SW 1271 (cell line): ENCODE measurements at places on chromosomes 2 and 18.

DNA sequence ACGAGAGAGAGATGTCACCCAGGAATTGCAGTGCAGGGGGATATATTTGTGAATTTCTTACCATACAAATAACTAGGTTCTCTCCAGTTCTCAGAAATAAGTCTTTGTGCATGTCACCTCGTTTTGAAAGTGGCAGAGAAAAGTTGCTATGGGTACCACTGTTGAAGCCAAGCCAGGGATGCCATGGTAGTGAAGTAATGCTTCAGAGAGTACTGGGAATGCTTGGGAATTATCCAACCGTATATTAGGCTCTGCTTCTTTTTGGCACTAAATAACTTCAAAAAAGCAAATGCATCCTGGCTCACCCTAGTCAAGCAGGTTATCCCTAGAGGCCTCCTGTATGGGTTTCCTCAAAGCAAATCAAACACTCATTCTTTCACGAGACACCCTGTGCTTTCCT lies 50.7 kb upstream of the DDX18 start:
- no peak for DNase-seq

DNA sequence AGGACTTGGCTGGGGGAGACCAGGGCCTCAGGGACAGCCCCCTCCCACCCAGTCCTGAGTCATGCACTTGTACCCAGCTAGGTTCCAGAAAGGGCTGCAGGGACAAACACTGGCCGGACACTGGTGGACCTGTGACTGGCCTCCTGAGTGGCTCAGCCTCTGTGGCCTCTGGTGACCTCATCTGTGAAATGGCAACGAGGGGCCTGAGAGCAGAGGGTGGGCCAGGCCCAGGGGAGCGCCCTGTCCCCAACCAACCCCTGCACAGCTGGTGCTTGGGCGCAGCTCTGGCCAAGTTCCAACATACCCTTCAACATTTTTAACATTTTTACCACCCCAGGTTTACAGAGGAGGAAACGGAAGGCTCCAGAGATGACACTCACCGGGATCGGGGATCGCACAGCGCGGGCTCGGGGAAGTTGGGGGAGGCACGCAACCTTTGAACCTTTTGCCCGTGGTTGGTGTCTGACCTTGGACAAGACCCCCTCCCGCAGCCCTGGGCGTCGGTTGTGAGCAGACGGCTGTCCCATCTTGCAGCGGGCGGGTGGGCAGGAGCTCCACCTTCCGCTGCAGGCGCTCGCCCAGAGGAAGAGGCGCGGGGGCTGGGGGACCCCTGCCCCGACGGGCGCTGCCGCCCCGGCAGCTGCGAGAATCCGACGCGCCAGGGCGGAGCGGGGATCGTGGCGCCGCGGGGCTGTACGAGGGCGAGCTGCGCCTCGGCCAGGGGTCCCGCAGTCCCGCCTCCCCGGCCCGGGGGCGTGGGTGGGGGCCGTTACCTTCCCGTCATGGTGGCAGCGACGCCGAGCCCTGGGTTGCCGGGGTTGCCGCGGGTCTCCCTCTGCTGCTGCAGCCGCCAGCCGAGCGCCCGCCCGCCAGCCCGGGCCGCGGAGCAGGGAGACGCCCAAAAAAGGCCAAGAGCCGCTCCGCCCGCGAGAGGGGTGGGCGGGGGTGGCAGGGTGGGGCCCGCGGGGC lies 805 bp downstream of the LIMS2 start:
- no peak for DNase-seq

GRCh38 chr2:72080286-72081145 lies 67.1 kb downstream of the CYP26B1 start:
- DNase-seq = no peak

GRCh38 chr2:151071382-151071781 lies 190.3 kb downstream of the RBM43 start:
- DNase-seq = no peak

- no peak for DNase-seq
These were observed 279.8 kb upstream of the DLGAP1 start for GRCh38 chr18:4734903-4735302.

- DNase-seq = no peak
These were observed 69.5 kb downstream of the KCNH7 start for GRCh38 chr2:162769066-162769465.

DNA sequence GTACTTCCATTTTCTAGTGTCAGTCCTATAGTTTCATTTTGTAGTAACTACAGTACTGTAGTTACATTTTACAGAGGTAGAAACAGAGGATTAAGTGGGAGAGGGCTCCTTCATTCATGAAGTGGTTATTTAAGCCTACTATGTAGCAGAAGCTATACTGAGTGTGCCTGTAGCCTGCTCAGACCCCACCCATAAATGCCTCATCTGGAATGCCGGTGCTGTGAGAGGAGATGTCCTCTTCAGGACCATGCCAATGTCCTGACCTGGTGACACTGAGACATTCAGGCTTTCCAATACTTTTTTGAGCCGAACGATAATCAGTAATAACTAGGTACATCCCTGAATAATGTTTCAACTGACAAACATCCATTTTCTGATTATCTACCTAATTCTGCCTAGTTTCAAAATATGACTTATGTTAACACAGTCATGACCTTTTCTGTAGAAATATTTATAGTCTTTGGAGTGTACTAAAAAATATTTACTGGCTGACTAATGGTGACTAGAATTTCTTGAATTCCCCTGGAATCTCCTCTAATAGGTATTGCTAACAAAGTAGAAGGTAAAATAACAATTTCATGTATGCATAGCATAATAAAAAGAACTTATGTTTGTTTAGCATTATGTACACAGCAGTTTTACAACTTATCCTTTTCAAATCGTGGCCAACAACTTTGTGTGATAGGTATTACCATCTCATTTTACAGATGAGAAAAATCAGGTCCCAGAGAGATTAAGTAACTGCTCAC lies 10.2 kb upstream of the ARHGAP28 start:
- DNase-seq = no peak

- no peak for DNase-seq
These were observed 470.0 kb upstream of the GCFC2 start for GRCh38 chr2:76180676-76181075.

DNA sequence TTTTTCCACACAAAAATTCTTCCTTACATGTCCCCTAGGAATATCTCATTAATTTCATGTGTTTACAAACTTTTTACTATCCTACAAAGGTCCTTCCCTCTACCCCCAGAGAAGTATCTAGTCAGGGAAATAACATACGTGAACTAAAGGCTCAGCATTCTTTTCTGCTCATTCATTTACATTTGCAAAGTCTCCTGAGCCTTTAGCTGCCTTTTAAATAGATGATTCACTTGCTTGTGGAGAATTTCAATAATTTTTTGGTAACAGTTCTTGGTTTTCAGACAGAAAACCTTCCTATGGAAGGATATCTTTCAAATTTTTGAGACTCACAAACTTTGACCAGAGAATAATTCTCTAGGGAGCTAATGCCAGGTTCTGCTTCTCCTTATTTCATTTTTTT lies 81.5 kb upstream of the RMDN2 start:
- DNase-seq = no peak

DNA sequence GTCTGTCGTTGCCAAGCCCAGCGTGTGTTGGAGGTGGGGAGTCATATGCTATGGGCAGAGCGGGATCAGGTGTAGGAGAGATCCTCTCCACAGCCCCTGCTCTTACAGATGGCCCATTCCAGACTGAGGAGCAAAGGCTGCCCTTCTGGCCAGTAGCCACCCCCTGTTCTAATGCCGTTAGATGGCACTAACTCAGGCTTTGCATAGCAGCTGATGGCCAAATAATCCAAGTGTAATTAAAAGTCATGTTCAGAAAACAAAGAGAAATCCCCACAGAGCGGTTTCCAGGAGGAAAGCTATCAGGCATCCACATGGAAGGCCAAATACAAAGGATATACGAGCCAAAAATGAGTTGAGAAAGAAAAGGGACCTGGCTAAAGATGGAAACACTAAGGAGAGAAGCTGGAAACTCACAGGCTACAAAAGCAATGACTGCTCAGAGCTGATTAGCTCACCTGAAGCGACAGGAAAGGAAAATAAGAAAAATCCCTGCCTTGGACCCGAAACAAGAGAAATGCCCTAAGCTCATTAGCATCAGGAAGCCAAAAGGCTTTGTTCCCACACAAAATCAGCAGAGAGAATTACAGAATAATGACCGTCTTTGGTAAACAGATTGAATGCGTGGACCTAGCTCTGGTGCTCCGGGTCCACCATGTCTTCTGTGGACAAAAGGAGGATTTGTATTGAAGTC lies 1002.4 kb upstream of the KLHL29 start:
- no peak for DNase-seq

GRCh38 chr2:239953418-239954061 lies 71.6 kb downstream of the NDUFA10 start:
- DNase-seq = no peak

GRCh38 chr2:218187296-218188015 lies 20.7 kb upstream of the CXCR1 start:
- DNase-seq = no peak

- DNase-seq = no peak
These were observed 18.2 kb downstream of the FBLN7 start for GRCh38 chr2:112156152-112156986.

DNA sequence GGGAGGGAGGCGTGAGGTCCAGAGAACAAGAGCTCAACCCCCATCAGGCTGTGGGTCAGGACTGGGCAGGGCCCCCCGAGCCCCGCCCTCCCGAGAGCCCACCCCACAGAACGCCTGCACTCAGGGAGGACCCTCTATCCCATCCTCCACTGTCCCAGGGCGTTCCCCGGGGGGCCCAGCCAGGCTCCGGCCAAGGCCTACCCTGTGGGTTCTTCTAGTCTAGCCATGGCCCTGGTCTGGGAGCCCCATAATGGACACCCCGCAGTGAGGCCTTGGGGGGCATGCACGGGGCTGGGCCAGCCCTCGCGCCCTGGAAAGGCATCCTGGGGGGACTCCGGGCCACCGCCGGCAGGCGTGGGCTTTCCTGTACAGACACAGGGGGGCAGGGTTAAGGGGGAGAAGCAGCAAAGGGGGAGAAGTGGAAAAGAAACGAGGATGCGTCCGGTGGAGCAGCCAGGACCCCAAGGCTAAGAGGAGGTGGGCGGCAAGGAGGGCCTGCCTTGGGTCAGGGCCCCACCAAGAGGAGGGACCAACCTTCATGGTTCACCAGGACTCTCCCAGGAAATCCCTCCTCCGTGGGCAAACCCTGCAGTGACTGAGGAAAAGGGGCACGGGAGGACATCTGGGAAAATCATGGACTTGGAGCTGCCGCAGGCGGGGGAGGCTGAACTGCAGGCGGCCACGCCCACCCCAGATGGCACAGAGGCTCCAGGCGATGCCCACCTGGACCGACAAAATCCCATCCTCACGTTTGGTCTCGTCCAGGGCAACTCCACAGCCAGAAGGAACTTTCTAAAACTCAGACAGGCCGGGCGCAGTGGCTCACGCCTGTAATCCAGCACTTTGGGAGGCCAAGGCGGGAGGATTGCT lies 2.7 kb upstream of the CROCC2 start:
- DNase-seq = no peak

- no peak for DNase-seq
These were observed 327.1 kb upstream of the CDH19 start for GRCh38 chr18:66931010-66931409.

- no peak for DNase-seq
These were observed 63.3 kb upstream of the NEDD4L start for GRCh38 chr18:57980573-57981307.

DNA sequence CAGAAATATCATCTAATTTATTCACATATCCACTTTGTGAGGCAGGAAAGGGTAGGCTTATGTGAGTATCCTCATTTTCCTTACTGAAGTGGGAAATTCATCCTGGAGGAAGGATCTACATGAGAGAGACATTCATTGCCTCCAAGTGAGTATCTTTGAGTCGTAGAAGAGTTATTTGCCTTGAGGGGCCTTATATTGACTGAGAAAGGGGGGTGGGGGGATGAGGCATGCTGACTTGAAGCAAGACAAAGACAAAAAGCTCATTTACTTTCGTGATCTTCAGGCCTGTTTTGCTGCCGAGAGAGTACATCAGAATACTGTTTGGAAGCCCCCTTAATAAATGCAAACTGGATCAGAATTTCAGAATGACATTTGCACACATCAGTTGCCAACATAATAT lies 17.6 kb upstream of the NEDD4L start:
- no peak for DNase-seq

DNA sequence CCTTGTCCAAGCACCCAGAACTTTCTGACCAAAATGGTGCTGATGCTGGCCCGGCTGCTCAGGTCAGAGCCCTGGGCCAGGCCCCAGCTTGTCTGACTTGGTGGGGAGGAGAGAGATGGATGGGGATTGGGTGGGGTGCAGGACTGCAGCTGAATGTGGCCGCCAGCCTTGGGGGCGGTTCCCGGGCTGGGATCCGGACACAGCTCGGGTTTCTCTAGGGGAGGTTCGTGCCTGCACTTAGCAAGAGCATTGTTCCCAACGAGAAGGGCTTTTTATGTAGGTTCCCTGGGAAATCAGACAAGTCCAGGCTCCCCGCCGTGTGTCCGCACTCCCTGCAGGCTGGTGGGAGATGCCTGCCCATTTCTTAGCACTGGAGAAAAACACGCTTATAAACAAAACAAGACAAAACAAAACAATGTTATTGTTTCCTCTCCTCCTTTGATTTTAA lies 50.5 kb upstream of the HS6ST1 start:
- no peak for DNase-seq

- DNase-seq = no peak
These were observed 46.7 kb downstream of the SMAD7 start for GRCh38 chr18:48904091-48904490.

DNA sequence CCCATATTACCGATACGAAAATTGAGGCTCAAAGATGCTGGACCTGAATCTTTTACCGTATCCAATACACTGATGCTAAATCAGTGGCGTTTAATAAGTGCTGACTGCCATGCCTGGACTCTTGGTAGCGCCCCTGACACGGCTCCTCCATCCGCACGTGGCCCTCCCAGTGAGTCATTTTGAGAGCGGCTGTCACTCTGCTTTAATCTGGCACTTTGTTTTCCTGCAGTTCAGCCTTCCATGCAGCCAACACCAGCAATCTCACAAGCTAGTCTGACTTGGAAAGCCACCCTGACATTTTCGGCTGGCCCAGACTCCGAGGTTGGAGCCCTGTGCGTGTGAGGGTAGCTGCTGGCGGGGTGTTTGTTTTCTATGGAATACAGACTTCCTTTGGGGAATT lies 155.1 kb upstream of the LMAN1 start:
- DNase-seq = no peak

DNA sequence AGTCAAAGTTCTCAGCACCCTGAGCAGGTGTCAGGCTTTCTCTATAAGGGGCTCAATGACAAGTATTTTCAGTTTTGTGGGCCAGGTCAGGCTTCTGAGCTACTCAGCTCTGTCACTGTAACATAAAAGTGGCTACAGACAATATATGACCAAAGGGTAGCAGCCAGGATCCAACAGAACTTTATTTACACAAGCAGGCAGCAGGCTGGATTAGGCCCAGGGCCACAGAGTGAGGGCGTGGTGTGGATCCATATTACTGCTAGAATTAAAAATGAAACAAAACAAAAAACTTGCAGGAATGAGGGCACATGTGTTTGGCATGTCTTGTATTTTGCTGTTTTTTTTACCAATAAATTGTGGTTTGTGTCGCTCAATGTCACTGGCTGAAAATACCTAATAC lies 143.7 kb downstream of the EIPR1 start:
- DNase-seq = no peak

DNA sequence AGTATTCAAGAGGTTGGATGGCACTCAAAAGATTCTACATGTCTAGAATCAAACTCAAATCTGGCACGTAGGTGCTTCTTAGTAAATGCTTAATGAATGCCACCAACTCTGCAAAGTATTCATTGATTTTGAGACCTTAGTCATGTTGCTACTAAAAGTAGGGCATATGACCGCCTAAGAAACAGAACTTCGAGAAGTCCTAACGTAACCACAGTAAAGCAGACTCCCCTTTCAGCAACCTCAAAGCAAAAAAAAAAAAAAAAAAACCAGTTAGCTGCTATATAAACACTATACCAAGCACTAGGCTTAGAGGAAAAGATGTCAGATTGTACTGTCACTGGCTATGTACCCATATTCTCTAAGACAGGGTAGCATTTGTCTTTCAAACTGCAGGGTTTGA lies 33.9 kb downstream of the PTCD3 start:
- no peak for DNase-seq
